Activated naive CD8-positive, alpha-beta T cell treated with anti-CD3 and anti-CD28 coated beads, Interleukin-2, amount 50 U/mL, for 24 hours (primary cell): ENCODE measurements at places on chromosomes 13 and 19.

- no peak for DNase-seq
These were observed 11.6 kb downstream of the ZNRF4 start for GRCh38 chr19:5466814-5467291.

DNA sequence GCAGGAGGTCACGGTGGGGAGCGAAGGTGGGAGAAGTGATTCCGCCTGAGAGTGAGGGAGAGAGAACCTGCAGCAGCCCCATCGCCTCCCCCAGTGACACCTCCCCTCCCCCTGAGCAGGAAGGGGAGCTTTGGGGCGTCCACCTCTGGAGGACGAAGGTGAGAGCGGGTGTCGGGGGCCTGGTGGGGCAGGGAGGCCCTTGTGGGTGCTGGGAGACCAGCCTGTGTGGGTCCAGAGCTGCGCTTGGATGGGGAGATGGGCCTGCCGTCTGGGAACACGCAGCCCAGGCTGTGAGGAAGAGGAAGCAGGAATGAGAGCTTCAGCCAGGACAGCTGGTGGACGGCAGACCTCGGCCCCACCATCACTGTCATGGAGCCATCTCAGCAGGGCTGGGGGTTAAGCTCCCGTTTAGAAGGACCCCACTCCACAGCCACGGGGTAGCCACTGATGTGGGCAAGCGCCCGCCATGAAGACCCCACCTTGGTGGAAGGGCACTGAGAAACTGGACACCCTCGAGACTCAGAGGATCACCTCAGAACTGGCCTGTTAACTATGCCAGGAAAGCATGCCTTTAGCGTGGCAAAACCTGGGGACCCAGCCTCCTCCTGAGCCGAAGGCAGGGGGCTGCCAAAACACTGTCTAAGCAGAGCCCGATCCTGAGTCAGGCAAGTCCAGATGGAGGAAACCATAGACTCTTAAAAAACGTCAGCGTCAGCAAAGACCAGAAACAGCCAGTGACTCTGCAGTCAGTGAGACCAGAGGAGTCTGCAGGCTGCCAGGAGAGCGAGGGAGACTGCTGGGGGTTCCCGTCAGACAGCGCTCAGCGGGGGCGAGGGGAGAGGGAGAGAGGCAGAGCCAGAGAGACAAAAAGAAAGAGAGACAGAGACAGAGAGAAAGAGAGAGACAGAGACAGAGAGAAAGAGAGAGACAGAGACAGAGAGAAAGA is 6.4 kb upstream of the PROZ start:
- DNase-seq, result peak; percentile 16

DNA sequence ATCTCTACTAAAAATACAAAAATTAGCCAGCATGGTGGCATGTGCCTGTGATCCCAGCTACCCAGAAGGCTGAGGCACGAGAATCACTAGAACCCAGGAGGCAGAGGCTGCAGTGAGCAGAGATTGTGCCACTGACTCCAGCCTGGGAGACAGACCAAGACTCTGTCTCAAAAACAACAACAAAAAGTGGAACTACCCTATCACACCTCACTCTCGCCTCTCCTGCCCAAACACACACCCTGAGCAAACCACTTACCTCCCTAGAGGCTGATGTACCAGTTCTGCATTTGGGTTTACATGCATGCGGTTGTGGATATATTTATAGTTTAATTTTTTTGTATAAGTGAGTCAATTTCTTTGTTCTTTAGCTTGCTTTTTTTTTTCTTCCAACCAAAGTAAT is 7.7 kb upstream of the PTOV1 start:
- DNase-seq, result no peak

DNA sequence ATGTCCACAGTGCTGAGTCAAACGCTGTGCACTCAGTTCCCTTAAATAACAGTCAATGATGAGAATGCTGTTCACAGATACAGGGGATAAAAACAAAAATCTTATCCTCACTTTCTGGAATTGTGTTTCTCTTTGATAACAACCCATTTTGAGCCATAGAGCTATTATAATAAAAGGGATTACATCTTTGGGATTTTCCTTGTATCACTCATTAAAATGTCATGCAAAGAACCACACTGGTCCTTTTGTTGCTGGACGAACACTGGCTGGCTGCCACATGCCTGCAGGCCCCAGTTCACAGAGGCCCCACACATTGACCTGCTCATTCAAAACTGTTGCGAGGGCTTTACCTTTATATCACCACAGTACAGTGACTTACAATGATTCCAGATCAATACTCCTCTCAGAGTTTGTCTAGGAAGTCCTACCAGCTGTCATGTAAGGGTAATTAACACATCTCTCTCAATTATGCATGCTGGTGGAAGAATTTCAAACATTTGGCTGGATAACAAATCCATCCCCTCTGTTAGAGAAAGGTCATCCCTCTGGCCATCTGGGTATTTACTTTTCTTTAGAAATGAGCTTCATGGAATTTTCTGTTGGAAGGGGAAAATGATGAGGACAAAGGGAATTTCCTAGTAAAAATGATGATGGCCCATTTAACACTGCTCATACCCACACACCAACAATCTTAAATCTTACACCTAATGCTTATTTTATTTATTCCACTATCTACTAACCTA is 85.9 kb downstream of the MBNL2 start:
- no peak for DNase-seq

GRCh38 chr13:100636441-100636840 is 38.2 kb downstream of the TMTC4 start:
- no peak for DNase-seq

- no peak for DNase-seq
These were observed 1.6 kb upstream of the ADPRHL1 start for GRCh38 chr13:113454936-113455335.

DNA sequence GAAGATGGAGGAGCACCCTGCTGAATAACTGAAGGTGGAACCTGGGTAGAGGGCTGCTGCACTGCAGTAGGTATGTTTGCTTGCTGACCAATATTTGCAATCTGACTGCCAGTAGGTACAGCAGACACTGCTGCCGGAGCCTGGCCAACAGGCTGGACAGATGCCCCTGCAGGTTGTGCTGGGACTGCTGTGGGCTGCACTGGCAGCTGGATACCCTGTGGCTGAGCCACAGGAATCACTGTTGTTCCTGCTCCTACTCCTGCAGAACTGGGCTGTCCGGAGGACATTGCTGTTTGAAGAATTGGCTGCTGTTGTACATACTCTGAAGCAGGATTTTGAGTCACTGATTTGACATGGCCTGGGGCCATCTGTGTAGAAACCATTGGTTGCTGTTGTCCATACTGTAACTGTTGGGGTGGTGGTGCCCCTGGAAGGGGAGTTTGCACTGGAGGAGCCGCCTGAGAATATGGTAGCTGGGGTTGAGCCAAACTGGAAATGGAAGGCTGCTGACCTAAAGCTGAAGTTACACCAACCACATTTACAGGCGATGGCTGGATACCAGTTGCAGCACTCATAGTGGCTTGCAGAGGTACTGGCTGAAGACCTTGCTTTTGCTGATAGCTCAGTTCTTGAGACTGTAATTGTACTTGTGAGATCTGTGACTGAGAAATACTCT is 2.2 kb downstream of the TSC22D1 start:
- DNase-seq, result no peak

- peak; percentile 82 for DNase-seq
These were observed 33.9 kb upstream of the CEACAM21 start for GRCh38 chr19:41541990-41542584.

DNA sequence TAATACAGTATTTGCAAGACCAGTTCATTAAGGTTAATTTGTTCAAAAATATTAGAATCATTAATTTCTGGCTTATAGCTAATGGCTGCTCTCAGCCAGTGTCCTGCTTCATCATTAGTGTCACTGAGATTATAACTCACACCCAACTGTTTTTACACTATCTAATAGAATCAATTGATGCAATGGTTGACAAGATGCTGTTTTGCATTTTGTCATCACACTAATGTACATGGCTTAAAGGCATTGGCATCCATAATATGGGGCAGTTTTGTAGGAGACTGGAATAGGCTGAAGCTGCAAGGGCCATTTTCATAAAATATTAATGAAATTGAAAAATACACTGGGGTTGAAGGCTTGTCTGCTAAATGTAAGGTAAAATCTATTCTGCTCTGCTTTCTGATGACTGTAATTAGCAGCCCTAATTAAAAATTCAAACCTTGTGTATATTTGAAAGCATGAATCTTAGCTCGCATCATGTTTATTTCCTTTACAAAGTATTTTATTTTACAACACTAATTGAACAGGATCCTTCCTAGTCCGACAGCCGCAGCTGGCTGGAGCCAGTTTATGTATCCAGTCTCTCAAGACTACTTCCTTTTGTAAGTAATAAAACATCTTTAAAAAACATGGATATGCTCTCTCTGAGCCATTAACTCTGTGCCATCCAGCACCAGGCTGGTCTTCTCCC is 296.7 kb downstream of the POU4F1 start:
- no peak for DNase-seq

GRCh38 chr19:20078581-20079031 is 806 bp downstream of the ZNF90 start:
- peak; percentile 19 for DNase-seq

- DNase-seq, result peak; percentile 97
These were observed at the start of gene UBXN6 for GRCh38 chr19:4457654-4458395. UBXN6 (minus strand) TSS chr19:4457794; CDS start chr19:4457697, 97 bp downstream.

GRCh38 chr13:50341526-50341925 is 326.3 kb downstream of the KCNRG start:
- no peak for DNase-seq

DNA sequence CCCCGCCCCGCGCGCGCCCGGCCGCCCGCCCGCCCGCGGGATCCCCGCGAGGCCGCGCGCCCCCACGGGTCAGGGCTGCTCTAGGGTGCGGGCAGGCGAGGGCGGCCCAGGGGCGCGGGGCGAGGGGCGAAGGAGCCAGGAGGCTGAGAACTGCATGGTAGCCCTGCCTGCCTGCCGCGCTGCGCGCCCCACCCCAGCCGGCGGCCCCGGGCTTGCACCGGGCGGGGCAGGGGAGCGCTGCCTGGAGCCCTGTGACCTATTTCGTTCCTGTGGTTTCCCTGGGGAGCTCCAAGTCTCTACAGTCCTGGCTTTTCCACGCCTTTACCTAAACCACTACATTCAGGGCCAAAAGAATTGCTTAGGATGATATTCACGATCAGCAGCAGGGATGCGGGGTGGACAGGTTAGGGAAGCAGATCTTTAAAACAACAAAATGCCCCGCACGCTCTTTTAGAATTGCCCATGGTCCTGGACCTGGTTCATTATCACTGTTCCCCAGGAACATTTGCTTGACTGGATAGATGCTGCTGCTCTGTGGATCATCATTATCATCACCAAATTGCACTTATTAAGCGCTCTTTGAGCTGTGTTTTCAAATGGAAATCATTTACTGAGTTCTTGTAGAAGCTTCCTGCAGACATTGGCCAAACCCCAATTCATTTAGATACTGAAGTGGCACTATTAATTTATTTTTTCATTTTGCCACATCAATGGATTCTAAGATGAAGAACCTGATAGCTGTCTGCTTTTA is 421 bp upstream of the GPR12 start:
- DNase-seq, result no peak

DNA sequence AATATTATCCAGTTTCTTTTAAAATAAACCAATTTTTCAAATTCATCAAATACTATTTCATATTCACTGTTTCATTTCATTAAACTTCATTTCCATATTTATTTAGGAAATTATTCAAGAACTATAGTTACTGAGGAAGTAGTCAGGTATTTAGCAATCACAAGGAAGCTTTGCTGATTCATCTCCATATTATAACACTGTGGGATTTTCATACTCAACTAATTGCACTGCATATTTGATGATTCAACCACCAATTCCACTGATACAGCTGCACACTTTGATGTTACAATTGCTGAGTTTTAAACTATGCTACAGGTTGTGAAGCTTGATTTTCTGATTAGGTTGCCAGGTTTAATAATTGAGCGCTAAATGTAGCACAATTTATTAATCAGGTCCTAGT is 556.8 kb upstream of the SLITRK1 start:
- no peak for DNase-seq

DNA sequence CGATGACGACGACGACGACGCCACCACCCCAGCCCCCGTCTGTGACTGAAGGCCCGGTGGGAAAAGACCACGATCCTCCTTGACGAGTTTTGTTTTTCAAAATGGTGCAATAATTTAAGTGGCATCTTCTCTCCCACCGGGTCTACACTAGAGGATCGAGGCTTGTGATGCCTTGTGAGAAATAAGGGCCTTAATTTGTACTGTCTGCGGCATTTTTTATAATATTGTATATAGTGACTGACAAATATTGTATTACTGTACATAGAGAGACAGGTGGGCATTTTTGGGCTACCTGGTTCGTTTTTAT is 2.5 kb downstream of the KLF2 start:
- DNase-seq, result no peak

DNA sequence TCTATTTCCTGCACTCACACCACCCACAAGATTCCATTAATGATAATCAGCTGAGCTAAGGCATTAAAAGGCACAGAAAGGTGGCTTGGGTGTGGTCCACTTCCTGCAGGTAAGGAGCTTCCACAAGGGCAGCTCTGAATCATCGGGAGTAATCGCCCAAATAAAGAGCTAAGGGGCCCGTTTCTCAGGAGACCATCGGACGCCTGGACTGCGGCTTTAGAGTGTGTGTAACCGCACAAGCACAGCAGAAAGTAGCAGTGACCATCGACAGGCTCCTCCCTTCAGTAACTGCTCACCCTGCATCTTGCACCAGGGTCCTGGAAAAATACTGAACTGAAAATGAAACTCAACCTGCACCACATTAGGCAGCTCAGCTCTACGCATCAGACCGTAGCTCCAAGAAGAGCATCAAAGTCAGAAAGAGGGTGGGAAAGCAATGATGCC is 6.0 kb downstream of the STK24 start:
- DNase-seq, result no peak

GRCh38 chr13:94329277-94329676 is 150.2 kb downstream of the DCT start:
- no peak for DNase-seq

DNA sequence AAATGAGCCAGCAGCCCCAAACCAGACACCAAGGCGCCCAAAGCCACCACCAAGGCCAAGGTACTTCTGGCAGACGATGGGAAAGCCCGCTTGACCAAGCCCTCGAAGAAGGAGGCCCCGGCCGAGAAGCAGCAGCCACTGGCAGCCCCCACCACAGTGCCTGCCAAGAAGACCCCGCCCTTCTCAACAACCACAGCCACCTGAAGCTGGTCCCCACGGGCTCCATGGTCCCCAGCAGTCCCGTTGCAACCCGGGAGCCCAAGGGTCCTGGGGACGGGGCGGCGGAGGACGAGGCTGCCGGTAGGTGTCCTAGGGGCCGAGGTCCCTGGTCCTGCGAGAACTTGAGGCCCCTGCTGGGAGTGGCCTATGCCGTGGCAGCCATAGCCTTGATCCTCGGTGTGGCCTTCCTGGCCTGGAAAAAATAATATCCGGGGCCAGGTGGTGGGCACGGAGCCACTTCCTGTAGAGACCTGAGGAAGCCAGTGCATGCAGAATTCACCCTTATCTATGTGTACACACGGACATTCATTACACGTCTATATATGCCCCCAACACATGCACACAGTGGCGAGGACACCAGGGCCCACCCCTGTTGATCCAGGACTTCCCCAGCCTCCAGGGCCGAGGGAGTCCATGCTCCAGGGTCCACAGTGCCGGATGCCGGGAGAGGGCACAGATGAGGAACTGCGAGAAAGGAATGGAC is 13.8 kb downstream of the C1QTNF9 start:
- no peak for DNase-seq

- DNase-seq, result no peak
These were observed 660.4 kb upstream of the KLF12 start for GRCh38 chr13:74794582-74794981.
